Activated CD4-positive, alpha-beta T cell treated with anti-CD3 and anti-CD28 coated beads for 24 hours (primary cell): ENCODE measurements at places on chromosomes 2 and 18.

- no peak for DNase-seq
Observed at GRCh38 chr2:123958011-123958410, 67.1 kb upstream of the CNTNAP5 start.

DNA sequence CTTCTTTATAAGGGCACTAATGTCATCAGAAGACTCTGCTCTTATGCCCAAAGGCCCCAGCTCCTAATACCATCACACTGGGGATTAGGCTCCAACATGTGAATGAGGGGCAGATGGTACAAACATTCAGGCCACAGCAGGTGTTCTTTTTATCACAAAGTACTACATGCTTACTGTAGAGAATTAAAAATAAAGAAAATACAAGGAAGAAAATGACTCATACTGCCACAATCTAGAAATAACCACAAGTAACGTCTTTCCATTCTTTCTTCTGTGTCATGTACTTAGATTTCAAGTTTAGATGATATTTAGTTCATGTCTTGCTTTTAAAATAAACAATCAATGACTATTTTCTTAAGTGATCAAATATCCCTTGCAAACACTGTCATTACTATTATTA lies 100.3 kb upstream of the NEDD4L start:
- no peak for DNase-seq

GRCh38 chr2:105736145-105736544 lies 8.6 kb upstream of the NCK2 start:
- DNase-seq: no peak

GRCh38 chr2:11691076-11691660 lies 21.2 kb upstream of the NTSR2 start:
- DNase-seq: no peak
